ENCODE measurements at places on chromosomes 7 and 10.
A peak's percentile ranks its signal among the peaks of the same experiment; 100 is the strongest.

DNA sequence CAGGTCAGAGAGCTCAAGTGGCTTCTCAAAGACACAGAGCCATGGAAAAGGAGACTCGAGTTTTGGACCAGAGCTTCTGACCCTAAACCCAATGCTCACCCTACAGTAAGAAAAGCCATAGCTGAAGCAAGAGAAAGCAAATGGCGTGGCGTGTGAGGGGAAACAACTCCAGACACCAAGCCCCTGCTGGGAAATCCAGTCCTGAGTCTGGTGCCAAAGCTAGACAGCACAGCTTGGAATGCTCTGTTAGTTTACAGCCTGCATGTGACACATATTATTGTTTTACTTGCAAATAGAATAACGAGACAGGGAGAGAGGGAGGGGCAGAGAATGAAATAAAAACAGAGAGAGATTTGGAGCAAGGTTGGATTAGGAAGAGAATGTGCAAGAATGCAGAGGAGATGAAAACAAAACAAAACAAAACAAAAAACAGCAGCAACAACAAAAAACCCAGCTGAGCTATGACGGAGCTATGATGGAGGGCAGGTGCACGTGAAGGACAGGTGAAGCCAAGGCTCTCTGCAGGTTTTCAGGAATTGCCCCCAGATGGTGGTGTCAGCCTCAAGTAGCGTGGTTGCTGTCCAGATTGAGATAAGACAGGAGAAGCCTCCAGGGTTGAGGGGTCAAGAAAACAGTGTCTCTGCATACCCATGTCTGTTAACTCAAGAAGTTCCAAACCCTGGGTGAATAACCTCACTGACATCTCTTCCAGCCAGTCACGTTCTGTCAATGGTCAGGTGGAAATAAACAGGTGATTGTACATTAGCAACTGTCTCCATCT lies 69.7 kb upstream of the LRRC18 start:
- DNase-seq = no peak

DNA sequence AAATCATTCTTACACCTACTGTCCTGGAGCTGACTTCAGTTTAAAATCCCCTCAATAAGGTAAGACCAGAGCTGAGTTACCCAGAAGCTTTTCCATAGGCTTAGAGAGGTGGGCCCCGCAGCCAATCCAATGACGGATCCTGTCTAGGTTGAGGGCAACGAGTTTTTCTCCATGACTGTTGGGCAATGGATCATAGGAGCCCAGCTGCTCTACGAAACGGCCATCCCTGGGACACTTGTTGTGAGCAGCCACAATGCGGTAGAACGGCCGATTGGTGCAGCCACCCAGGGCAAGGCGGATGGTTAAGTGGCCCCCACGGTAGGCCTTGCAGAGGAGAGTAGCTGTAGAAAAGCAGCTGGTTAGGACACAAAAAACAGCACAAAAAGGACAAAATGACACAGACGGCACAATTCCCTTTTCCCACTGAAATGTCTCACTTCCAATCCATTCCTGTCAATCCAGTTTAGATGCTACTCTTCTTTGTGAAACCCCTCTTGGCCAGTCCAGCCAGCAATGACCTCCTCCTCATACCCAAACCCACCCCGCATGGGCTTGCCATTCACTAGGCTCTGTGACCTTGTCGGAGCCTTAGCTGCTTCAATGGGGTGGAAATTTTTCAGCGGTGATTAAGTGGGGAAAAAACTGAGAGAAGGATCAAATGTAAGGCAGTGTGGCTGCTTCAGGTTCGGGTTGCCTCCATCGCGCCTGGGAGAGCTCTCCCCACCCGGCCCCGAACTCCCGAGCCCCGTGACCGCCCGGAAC lies 580 bp downstream of the MRPS16 start:
- no peak for DNase-seq

DNA sequence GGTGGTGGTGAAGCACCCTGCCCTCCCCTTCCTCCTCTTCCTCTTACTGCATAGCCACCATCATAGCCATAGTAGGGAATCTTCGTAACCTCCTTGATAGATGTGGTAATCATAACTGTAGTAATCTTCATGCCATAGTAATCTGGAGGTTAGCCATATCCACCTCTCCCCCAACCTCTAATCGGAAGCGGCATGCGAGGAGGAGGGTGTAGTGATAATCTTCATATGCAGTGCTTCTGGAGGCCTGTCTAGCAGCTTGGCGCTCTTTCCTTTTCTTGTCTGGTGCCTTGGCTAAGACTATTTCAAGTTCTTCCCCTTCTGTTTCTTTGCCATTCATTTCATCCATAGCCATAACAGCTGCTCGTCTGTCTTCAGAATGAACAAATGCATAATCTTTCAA lies 90.9 kb downstream of the MLLT10 start:
- DNase-seq = no peak

DNA sequence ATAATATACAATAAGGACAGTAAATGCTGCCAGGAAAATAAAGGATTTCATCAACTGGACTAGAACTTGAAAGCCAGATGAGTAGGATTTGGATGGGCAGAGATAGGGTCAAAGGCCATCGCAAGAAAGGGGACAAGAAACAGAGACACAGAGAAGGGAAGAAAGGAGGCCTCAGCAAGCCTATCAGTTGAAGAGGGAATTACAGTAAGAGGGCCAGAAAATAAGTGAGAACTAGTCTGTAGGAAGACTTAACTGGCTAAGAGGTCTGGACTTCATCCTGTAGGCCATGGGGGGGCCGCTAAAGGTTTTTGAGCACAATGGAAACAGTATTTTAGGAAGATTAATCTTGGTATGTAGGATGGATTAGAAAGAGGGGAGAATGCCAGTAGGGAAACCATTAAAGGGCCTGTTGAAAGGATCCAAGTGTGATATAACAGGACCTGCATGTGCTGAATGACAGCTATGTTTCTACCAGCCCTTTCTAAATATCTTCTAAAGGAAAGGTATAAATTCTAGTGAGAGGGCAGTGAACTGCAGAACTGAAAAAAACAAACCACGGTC lies 174.4 kb downstream of the CHCHD3 start:
- DNase-seq = no peak

DNA sequence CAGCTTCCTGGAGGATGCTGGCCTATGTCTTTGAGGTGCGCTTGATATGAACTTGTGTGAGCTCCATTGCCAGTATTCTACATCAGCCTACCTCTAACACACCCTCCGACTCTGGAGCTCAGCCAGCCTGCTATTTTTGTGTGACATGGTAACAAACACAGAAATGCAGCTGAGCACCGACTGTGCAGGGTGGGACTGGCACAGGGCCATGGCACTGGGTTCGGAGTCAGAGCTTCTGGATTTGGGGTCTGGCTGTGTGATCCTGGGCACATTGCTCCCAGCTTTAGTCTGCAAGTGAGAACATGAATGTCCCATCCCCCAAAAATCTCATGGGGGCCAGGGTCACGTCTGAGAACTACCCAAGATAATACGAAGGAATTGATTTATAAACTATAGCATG lies 257.2 kb upstream of the CTBP2 start:
- DNase-seq = no peak

DNA sequence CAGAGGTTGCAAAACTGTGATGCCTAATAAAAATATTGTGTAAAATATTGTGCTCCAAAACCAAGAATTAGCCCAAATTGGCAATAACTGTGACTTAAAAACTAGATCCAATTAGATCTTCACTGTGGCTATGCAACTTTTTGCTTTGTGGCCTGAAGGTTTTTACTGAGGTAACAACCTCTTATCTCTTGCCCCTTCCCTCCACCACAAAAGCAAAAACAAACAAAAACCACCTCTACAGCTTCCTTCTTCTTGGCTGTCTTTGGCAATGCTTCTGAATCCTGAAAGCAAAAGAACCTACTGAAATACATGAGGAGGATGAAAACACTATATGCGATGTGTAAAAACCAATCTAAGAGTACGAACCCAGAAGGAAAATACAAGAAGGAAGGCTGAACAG lies 226.7 kb upstream of the MBL2 start:
- no peak for DNase-seq

DNA sequence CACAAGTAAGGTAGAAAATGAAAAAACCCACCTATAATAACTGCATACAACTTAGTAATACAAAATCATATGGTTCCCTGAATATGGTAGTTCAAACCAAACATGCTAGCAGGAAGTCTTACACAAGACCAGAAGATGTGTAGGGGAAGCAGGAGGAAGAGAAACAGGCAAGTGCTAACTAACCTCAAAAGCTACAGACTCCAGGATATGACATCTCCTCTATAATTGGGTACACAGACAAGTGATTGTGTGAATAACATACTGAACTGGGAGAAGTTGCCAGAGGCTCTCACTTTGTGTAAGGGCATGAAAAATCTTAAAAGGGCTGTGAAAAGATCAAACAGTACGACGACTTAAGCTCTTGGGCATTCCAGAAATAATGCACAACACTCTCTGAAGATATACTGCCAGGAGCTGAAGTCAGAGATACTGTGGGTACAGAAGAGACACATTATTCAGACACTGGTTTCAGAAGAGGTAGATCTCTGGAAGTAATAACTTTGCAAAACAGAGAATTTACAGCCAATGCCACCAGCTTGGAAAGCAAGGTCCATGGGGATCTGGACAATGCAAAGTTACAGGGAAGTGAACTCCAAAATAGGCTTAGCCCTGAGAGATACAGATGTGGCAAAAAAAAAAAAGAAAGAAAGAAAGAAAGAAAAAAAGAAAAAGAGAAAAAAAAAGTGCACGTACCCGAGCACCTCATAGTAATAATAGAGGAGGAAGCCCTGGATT lies 767.2 kb downstream of the TNS3 start:
- no peak for DNase-seq

DNA sequence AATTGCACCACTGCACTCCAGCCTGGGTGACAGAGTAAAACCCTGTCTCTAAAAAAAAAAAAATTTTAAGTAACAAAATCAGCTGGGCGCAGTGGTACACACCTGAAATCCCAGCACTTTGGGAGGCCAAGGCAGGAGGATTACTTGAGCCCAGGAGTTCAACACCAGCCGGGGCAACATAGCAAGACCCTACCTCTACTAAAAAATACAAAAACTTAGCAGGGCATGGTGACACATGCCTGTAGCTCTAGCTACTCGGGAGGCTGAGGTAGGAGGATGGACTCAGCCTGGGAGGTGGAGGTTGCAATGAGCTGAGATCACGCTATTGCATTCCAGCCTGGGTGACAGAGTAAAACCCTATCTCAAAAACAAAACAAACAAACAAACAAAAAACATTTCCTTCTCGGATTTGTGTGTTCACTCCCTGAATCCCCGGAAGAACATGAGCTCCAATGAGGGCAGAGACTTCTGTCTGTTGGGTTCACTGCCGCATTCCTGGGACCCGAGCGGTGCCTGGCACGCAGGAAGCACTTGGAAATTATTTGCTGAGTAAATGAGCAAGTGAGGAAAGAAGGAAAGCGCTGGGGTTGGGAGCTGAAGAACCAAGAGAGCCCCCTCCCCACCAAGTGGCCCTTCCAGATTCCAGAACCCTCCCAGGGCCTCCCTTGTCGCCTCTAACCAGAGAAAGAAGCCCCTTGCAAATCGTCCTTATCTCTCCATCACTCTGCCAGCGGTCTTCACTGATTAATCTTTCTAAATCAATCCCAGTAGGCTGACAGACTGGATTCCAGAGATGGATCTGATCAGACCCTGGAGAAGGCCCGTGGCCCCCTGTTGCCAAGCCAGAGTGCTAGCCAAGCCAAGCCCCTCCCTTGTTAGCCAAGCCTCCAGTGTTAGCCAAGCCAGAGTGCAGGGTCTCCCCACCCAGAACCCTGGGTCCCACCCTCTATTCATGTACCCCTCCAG lies 6.2 kb downstream of the TNRC18 start:
- DNase-seq = no peak

DNA sequence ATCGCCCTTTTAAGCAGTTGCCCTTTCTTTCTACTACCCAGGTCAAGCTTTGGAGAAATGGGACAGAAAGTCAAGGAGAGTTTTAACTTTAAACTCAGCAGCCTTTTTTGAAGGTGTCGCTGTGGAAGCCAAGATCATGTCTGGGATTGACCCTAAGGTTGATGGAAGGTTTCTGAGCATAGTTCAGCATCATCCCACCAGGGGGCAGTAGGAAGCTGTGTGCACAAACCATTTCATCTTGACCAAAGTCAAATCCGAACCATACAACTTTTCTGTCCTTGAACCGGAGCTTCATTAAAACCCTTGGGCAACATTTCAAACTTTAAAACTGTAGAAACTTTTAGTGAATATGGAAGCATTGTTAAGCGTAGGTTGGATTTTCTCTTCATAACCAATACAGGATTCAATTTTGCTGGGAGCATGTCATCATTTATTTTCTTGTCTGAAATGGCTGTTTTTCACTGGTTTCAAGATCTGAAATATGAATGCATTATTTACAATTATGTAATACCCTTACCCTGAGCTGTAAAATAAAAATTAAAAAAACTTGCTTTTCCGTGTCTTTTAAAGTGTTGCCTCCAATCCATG lies 214.4 kb upstream of the KIAA1217 start:
- no peak for DNase-seq

GRCh38 chr10:13787015-13787421 lies 200.3 kb downstream of the PRPF18 start:
- no peak for DNase-seq

- no peak for DNase-seq
Observed at GRCh38 chr10:62990126-62990525, 143.0 kb upstream of the NRBF2 start.

DNA sequence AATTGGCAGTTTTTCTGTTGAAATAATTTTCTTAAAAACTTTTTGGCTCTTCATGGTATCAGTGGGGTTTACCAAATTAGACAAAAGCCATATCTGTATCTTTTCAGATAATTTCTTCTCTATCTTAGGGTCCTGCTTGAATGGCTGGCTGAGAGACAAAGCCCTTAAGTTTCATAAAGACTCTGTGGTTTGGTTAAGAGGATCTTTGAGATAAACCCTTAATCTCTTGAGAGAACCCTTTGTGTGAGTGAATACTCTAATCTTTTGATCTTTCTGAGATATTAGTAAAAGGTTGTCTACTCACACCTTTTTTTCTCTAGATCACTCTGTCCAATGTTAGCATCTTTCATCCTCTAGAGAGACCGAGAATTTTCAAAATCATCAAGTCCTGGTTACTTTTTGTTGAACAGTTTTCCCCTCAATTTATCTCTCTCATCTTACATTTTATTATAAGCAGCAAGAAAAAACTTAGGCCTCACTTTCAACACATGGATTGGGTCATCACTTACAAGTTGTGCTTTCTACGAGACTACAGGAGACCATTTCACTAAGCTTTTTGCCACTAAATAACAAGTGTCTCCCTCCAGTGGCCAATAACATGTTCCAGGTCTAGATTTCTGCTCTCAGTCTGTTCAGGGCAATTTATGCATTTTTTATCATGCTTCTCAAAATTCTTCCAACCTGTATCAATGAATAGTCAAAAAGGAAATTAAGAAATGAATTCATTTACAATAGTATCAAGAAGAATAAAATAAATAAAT lies 28.4 kb downstream of the DNAJC9 start:
- peak; percentile 31 for DNase-seq

All from SW 1271 (cell line).